Activated T-helper 9 cell treated with anti-CD3 and anti-CD28 coated beads, Interleukin-2, amount 50 U/mL, for 16 hours (primary cell): ENCODE measurements at places on chromosomes 1 and 21.

- DNase-seq = no peak
Observed at GRCh38 chr1:223486366-223486765, 93.2 kb downstream of the CCDC185 start.

GRCh38 chr1:15198684-15199083, 45.1 kb downstream of the TMEM51 start:
- DNase-seq = no peak

DNA sequence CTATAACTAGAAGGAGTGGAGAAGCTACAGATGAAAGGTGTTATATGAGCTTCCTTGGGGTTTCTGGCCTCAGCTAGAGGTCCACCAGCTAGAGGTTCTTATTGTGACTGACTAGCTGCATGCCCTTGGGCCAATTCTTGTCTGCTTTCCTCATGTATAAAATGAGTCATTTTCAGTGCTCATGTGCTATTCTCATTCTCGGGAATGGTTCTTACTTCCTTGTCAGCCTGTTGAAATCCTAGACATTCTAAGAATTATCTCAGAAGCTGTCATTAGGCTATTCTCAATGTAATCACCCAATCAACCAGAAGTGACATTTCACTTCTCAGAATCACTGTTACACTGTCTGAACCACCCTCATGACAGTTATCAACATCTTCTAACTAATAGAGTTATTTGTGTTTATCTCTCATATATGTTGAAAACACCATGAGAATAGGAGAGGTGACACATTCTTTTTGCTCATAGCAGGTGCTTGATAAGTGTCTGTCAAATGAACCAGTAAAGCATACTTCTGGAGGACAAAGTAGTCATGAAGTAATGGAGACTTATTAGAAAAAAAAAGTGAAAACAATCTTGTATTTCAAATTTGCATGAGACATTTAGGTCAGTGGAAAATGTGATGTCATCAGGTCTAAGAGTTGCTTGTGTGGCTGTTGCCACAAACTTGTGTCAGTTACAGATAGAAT, 122.8 kb upstream of the IVNS1ABP start:
- peak; percentile 23 for DNase-seq

GRCh38 chr1:221743416-221744208, 1.7 kb upstream of the DUSP10 start:
- DNase-seq = no peak

GRCh38 chr1:201634261-201634660, 95.3 kb downstream of the NAV1 start:
- DNase-seq = no peak

- no peak for DNase-seq
Observed at GRCh38 chr1:64187646-64188045, 15.8 kb upstream of the UBE2U start.

- peak; percentile 80 for DNase-seq
Observed at GRCh38 chr1:155261852-155262673, at the start of gene SCAMP3. Gene SCAMP3, minus strand, starts transcription at chr1:155262360. Its CDS starts 209 bp downstream, at chr1:155262151.

- DNase-seq = no peak
Observed at GRCh38 chr21:33026443-33026858, 716 bp downstream of the OLIG2 start.

GRCh38 chr1:62832276-62832675, 48.3 kb downstream of the ATG4C start:
- DNase-seq = no peak

DNA sequence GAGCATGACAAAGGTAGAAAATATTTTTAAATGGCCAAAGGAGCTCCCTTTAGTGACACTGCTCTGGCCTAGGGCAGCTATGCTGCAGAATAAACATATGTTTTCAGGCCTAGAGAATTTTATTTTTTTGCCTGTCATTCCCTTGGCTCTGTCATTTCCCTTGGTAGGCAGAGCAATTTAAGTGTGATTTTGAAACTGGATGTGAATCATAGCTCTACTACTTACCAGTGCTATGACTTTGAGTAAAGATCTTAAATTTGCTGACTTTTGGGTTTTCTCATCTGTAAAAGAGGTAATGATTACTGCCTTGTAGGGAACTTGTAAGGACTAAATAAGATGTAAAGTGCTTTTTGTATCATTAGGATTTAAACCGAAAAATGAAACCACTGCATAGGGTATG, 189.0 kb upstream of the ZRANB2 start:
- DNase-seq = no peak
